Spleen (tissue), 13 donors: ENCODE measurements at places on chromosomes 3 and 15. TPM values are rescaled to one million over a fixed set of nuclear protein-coding genes. Genes with fewer than 3 reads are reported as not detected.

GRCh38 chr3:16307832-16308531, 43.0 kb downstream of the OXNAD1 start:
- peaks cover 83% of the 10 kb centered on the region for H3K36me3 ChIP-seq
- no peak overlapping the region for H3K4me3 ChIP-seq
- peaks cover 19% of the 10 kb centered on the region for H3K4me1 ChIP-seq
- no peaks in the 10 kb centered on the region for H3K27me3 ChIP-seq
- H3K27ac ChIP-seq: no peak overlapping the region

GRCh38 chr3:182220471-182220870, 508.7 kb downstream of the SOX2 start:
- no peak for DNase-seq
- H3K36me3 ChIP-seq: no peaks in the 10 kb centered on the region
- no peaks in the 10 kb centered on the region for H3K4me1 ChIP-seq
- H3K4me3 ChIP-seq: no peak overlapping the region
- H3K27me3 ChIP-seq: no peaks in the 10 kb centered on the region

GRCh38 chr15:50028326-50028725, 90.7 kb downstream of the ATP8B4 start:
- no peaks in the 10 kb centered on the region for H3K4me1 ChIP-seq
- H3K4me3 ChIP-seq: no peak overlapping the region
- H3K27me3 ChIP-seq: no peaks in the 10 kb centered on the region
- DNase-seq: no peak
- no peaks in the 10 kb centered on the region for H3K36me3 ChIP-seq

- no peak for DNase-seq
- peaks cover 35% of the 10 kb centered on the region for H3K4me1 ChIP-seq
- no peaks in the 10 kb centered on the region for H3K27me3 ChIP-seq
- no peak overlapping the region for H3K4me3 ChIP-seq
Measured at GRCh38 chr3:18739099-18739433, 313.9 kb upstream of the SATB1 start.

DNA sequence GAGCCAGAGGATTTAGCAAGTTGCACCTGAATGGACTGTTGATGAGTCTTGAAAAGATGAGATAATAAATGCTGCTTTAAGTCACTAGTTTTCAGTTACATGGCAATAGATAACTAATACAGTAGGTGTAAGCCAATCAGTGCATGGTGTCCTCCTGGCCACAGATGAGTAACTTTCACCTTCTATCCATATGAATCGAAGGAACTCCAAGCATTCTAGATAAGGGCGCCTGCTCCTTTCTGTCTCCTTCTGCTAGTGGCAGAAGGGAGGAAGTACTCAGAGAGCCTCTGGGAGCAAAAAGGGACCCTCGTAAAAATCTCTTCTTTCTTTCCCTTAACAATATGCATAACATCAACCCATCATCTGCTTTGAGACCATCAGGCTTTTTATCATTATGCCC, 37.3 kb downstream of the TM6SF1 start:
- no peak overlapping the region for H3K4me3 ChIP-seq
- H3K4me1 ChIP-seq: no peaks in the 10 kb centered on the region
- DNase-seq: no peak
- H3K27me3 ChIP-seq: no peaks in the 10 kb centered on the region
- no peak overlapping the region for H3K27ac ChIP-seq

GRCh38 chr15:75353604-75354003, 6.8 kb downstream of the NEIL1 start:
- no peak overlapping the region for H3K4me3 ChIP-seq
- peaks cover 67% of the 10 kb centered on the region for H3K36me3 ChIP-seq
- DNase-seq: no peak
- H3K27me3 ChIP-seq: no peaks in the 10 kb centered on the region

The STRA6 gene
- total RNA-seq: 1.8 TPM

GRCh38 chr3:132593947-132594323, 3.1 kb upstream of the ACKR4 start:
- DNase-seq: no peak
- no peaks in the 10 kb centered on the region for H3K4me1 ChIP-seq
- no peaks in the 10 kb centered on the region for H3K27me3 ChIP-seq
- H3K36me3 ChIP-seq: peaks cover 38% of the 10 kb centered on the region

DNA sequence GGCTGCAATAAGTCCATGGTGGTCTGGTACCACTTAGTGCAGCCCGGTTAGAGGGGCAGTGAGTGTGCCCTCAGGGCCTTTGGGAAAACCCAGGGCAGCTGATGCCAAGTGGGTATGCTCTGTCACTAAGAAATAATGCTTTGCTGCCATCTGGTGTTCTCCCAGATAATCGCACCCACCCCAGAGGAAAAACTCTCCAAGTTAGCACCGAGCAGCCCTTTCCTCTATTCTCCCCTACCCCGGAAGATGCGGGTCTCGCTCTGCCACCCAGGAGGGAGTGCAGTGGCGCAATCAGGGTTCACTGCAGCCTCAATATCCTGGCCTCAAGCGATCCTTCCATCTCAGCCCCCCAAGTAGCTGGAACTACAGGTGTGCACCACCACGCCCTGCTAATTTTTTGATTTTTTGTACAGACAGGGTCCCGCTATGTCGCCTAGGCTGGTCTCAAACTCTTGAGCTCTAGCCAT, 21.3 kb upstream of the DAPK2 start:
- no peak overlapping the region for H3K4me3 ChIP-seq
- peaks cover 13% of the 10 kb centered on the region for H3K36me3 ChIP-seq
- H3K27me3 ChIP-seq: no peaks in the 10 kb centered on the region
- H3K4me1 ChIP-seq: peaks cover 54% of the 10 kb centered on the region
